Spinal cord (tissue), 10 donors: ENCODE measurements at places on chromosomes 1 and 21. TPM values are rescaled to one million over a fixed set of nuclear protein-coding genes. Genes with fewer than 3 reads are reported as not detected.

DNA sequence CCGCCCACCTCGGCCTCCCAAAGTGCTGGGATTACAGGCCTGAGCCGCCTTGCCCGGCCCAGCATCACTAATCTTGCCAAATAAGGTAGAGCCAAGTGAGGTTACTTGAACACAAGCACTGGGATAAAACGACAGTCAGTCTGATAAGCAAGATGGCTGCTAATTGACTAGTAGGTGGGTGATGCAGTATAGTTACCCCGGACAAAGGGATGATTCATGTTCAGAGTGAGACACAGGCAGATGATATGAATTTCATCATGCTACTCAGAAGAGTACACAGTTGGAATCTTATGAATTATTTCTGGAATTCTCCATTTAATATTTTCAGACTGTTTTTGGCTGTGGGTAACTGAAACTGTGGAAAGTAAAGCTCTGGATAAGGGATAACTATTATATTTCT is 178.4 kb downstream of the USP25 start:
- H3K4me3 ChIP-seq = no peak overlapping the region
- DNase-seq = no peak
- H3K27me3 ChIP-seq = no peaks in the 10 kb centered on the region
- no peaks in the 10 kb centered on the region for H3K4me1 ChIP-seq
- H3K27ac ChIP-seq = no peak overlapping the region
- no peaks in the 10 kb centered on the region for H3K36me3 ChIP-seq

GRCh38 chr1:37741130-37741529 is 23.8 kb downstream of the EPHA10 start:
- no peak overlapping the region for H3K27ac ChIP-seq
- no peak overlapping the region for H3K4me3 ChIP-seq
- no peaks in the 10 kb centered on the region for H3K4me1 ChIP-seq
- H3K36me3 ChIP-seq = no peaks in the 10 kb centered on the region
- peak; percentile 20 for DNase-seq

DNA sequence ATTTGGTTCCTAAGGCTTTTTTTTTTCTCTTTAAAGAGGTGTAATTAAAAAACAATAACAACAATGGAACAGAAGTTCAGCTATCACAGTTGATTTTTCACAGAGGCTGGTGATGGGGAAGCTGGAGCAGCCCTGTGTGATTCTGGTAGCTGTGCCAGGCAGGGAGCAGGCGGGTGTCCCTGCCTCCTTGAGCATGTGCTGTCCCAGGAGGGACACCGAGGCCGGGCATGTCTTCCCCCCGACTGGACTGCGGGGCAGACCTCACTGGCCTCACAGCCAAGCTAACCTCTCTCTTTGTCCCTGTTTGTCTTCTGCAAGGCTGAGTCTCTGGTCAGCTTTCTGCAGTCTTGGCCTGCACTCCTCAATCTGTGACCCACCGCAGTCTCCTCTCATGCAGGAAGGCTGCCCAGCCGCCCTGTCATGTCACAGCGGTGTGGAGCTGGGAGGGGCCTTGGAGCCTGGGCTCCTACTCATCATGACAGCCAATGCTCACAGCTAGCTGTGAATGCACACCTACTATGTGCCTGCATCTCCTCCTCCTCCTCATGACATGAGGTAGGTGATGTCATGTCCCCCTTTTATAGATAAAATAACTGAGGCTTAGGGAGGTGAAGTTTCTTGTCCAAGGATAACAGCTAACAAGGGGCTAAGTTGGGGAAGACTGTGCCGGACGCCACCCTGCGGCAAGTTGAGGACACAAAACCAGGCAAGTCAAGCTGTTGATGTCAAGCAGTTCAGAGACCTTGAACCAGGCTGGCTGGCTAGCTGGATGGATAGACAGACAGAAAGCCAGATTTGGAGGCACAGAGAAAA is 10.3 kb upstream of the ACTL8 start:
- peaks cover 2% of the 10 kb centered on the region for H3K27me3 ChIP-seq
- no peak overlapping the region for H3K27ac ChIP-seq
- H3K4me3 ChIP-seq = no peak overlapping the region
- no peaks in the 10 kb centered on the region for H3K36me3 ChIP-seq
- no peak for DNase-seq

TMIGD3 gene
- 2.4 TPM for total RNA-seq

CD52 gene
- 1.4 TPM for total RNA-seq

CFHR2 gene
- total RNA-seq = not detected
